ENCODE measurements at places on chromosomes 5 and 9.

- DNase-seq, result no peak
These were observed 442.7 kb downstream of the CDK5RAP2 start for GRCh38 chr9:120137186-120137840.

GRCh38 chr5:111146053-111146452 lies 53.9 kb downstream of the WDR36 start:
- no peak for DNase-seq

DNA sequence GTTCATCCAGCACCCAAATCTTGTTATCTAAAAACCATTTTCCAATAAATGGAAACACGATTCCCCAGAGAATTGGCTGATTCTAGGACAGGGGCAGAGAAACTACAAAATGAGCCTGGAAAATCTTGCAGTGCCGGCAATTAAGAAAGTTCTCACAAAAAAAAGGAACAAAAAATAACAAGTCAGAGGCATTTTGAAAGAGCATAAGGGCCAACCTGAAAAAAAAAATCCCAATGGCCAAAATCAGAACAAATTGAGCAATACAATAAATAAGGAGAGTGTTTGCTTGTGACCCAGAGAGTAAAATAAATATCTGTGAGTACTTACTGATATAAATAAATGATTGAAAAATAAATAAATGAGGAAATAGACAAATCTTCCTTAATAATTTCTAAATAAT lies 55.1 kb upstream of the S1PR3 start:
- DNase-seq, result no peak

DNA sequence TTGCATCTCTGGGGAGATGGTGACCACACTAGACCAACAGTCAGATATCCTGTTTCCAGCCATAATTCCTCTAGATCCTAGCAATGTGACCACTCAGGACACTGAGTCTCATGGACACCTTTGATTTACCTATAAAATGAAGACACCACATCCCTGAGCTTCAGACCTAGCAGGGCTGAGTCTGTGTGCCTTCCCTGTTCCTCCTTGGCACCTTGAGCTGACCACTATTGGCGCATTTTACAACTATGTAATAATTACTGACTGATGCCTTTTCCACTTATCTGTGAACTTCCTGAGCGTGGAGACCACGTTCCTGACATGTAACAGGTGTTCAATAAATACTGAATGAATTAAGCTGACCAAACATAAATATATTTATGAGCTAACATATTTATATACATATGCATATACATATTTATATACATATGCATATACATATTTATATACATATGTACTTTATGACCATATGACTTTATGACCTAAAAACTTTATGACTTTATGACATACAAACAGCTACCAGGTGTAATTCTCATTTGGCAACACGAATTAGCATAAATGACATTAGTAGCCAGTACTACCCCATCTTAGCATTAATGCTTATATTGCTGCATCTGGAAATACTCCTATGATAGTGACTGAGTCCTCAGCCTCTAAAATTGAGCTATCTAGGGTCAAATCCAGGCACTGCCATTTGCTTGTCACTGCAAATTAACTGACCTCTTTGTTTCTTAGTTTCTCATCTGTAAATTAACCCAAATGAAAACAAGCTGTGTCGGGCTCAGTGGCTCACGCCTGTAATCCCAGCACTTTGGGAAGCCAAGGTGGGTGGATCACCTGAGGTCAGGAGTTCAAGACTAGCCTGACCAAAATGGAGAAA lies 150.6 kb downstream of the GNA14 start:
- no peak for DNase-seq

DNA sequence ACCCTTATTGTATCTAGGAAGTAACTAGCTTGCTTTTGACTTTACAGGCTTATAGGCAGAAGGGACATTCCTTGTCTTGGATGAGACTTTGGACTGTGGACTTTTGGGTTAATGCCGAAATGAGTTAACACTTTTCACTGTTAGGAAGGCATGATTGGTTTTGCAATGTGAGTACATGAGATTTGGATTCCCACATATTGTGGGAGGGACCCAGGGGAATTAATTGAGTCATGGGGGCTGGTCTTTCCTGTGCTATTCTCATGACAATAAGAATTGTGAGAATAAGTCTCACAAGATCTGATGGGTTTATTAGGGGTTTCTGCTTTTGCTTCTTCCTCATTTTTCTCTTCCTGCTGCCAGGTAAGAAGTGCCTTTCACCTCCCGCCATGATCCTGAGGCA lies 417.5 kb downstream of the HINT1 start:
- DNase-seq, result no peak

DNA sequence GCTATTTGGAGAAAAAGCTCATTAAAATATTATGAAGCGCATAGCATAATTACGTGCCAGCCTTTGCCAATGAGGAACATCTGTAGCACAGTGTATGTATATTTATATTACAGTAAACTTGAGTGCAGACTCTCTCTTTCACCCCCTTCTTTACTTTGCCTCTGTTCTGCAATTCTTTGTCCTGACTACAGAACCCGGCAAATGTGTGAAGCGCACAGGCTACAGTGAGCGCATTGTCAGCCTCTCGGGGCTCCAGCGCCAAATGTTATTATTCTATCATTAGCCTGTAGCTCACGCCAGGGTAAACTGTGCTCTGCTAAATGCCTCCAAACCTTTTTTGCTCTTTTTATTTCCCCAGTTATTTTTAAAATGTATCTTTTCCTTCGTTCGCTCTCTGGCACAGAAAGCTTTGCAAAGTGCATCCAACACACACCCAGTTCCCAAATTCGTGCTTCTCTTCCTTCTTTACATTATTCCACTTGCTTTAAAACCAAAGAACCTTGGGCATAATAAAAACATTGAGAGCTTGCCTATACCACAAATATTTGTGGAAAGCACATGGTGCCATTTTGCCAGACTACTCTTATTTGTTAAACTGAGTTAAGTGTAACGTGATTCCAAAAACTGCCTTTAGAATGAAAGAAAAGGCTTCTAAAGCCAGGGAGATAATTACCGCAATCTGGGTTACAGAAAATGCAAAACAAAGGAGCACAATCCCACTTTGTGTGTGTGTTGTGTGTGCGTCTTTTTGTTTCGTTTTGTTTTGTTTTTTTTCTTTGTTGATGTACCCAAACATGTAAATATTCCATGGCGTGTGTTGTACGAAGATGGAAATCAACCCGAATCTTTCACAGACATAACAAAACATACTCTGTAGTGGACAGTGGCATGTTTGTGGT lies 164.1 kb upstream of the MPDZ start:
- DNase-seq, result no peak

DNA sequence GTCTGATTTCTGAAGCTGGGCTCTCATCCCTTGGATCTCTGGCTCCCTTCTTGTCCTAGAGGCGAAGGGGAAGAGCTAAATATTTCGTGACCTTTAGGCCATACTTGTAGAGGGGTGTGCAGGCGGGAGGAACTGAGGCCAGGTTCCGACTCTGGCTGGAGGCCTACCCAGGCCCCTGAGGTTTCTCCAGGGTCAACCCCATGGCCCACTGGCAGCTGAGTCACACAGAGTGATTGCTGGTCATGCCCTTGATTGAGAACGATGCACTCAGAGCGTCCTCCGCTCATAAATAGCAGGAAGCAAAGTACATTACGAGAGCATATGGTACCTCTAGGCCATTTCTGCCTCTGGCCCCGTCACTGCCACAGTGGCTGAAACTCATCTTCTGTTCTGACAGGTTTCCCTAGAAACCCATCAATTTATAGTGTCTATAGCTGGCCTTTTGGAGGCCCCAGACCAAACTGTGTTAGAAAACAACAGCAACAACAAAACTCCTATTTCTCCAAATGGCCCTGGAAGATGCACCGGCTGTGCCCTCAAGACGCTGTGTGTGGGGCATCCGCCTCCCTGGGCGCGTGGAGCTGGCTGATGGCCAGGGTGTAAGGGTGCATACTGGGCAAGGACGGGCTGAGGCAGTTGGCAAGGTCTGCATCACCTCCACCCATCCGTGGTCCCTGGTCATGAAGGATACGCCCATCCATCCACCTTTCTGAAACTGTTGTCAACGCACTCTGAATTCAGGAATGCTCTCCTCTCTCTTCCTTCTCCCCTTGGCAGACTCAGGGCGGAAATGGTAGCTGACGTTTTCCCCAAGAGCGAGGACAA lies 32.9 kb upstream of the FCN1 start:
- no peak for DNase-seq

DNA sequence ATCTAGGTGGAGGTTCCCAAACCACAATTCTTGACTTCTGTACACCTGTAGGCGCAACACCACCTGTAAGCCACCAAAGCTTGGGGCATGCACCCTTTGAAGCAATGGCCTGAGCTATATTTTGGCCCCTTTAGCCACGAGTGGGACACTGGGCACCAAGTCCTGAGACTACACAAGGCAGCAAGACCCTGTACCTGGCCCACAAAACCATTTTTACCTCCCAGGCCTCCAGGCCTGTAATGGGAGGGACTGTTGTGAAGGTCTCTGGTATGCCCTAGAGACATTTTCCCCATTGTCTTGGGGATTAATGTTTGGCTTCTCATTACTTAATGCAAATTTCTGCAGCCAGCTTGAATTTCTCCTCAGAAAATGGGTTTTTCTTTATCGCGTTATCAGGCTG lies 24.6 kb upstream of the FAM151B start:
- no peak for DNase-seq

DNA sequence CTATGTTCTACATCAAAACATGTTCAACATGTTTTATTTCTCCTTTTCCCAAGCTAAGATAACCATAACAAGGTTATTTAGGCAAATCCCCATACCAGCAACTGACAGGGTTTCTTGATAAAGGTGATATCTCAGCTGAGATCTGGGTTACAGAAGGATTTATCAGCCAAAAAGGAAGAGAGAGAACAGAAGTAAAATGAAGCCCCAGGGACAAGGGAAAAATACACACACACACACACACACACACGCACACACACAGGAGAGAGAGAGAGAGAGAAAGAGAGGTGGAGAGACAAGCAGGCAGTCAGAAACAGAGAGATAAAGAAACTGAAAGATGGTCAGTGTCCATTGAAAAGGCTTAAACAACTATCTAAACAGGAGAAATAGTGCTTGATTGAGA lies 19.7 kb upstream of the MLLT3 start:
- no peak for DNase-seq

- DNase-seq, result no peak
These were observed 304.6 kb upstream of the DMRT1 start for GRCh38 chr9:536597-537511.

GRCh38 chr9:93077811-93078210 lies 18.2 kb upstream of the CARD19 start:
- DNase-seq, result no peak

DNA sequence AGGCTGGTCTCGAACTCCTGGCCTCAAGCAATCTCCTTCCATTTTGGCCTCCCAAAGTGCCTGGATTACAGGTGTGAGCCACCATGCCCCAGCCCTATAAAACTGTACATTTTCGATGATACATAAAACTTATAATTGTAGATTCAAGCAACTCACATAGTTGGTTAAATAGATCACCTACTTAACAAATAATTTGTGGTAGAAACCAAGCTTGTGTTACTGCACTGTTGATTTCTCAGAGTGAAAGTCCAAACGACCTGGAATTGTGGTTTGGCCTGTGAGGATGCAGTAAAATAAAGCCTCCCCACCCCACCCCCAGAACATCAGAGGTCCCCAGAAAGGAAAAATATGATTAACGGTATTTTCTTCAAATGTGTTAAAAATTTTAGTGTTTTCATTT lies 92.7 kb downstream of the TRIO start:
- no peak for DNase-seq

- no peak for DNase-seq
These were observed 115.6 kb upstream of the COL5A1 start for GRCh38 chr9:134525841-134526583.

GRCh38 chr9:138007566-138007917 lies 130.0 kb downstream of the CACNA1B start:
- DNase-seq, result no peak

- DNase-seq, result no peak
These were observed 83.2 kb upstream of the SMIM15 start for GRCh38 chr5:61245486-61245885.

GRCh38 chr5:157059093-157059539 lies at the start of gene HAVCR1:
Gene HAVCR1 (minus strand): TSS chr5:157059116. CDS start chr5:157057943, 1,173 bp downstream.
- no peak for DNase-seq

- DNase-seq, result no peak
These were observed 45.1 kb upstream of the ROR2 start for GRCh38 chr9:91995000-91995655.

GRCh38 chr5:112637343-112637742 lies 100.3 kb upstream of the APC start:
- no peak for DNase-seq

DNA sequence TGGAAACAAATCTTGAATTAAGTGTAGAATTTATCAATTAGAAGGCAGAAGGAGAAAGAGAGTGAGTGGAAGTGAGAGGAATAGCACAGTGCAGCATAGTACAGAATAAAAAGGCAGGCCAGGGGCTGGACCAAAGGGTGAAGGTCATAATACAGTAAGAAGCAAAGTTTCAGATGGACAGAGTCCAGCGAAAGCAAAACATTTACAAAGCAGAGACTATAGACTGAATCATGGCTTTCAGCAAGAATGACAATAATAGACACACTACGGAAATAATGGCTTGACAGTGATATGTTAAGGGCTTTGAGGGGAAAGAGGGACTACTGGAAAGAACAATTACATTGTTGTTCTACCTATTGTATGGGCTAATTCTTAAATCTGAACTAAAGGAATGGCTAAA lies 249.0 kb upstream of the CHD1 start:
- DNase-seq, result no peak

DNA sequence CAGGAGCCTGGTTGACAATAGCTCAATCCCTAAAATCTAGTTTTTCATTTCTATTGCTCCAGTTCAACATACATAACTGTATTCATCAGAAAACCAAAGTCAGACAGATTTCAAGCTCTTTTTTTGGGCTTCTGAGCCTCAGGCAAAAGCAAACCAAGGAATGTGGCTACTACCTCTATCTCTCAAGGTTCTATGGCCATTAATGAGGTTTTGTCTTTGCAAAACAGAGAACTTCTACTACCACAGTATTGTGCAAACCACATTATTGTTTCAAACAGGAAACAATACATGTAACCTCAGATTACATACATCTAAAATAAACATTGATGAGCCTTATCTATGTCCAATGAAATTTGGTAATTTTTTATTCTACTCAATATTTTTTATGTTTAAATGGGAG lies 35.5 kb upstream of the FTMT start:
- no peak for DNase-seq

DNA sequence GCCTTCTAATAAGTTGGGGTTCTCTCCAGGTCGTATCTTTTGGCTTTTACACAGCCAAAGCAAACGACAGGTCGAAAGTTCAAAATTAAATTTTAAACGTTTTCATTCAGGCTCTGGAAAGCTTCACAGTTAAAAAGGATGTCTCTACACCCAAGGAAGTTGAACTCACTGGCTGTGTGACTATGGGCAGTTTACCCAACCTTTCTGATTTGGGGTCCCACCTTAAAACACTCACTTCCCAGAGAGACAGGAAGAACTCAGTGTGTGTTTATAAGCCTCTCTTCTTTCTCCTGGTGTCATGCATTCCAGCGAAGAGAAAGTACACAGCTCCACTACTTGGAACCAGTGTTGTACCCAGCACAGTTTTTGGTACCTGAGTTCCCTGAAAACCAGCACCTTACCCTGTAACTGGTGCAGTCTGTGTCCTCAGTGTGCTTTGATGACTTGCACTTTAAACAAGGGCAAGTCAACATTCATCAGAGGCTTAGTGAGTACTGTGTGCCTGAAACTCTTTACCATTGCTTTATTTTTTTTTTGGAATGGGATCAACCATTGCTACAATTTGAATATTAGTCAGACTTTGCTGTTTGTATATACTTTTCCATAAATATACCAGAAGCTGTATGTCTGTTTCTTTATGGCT lies 1.7 kb downstream of the SRD5A1 start:
- DNase-seq, result no peak

- DNase-seq, result no peak
These were observed 64.9 kb upstream of the ENTREP1 start for GRCh38 chr9:69260161-69260560.

- no peak for DNase-seq
These were observed 38.3 kb downstream of the TRIO start for GRCh38 chr5:14181299-14181968.
